ENCODE measurements at places on chromosomes 11 and 22. TPM values are rescaled to one million over a fixed set of nuclear protein-coding genes. Genes with fewer than 3 reads are reported as not detected.

DNA sequence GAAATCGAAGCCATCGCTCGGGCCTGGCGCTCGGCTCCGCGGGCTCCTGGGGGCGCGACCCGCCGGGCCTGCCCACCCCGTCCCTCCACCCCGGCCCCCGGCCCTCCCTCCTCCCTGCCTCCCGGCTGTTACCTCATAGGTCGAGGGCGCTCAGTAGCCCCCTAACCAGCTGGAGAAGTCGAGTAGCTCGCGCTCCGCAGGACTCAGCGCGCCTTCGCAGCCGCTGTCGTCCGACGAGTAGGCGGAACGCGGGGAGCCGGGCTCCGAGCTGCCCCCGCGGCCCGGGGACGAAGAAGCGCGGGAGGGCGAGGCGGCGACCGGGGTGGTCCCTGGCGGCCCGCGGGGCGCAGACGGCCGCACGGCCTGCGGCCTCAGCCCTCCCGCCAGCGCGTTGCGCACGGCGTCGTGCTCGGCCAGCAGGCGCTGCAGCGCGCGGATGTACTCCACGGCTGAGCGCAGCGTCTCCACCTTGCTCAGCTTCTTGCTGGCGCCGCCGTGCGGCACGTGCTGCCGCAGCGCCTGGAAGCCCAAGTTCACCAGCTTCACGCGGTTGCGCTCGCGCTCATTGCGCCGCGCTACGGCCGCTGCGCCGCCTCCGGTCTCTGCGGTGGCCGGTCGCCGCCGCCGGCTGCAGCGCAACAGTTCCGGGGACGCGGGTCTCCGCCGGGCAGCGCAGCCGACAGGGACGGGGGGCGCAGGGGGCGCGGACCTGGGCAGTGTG is 627 bp downstream of the ASCL2 start:
- H3K36me3 ChIP-seq = no peaks in the 10 kb centered on the region
- peak; percentile 82 for DNase-seq
- H3K27ac ChIP-seq = peak overlapping the region; percentile 49
- peak overlapping the region; percentile 49 for H3K4me3 ChIP-seq
- peaks cover 2% of the 10 kb centered on the region for H3K27me3 ChIP-seq

DNA sequence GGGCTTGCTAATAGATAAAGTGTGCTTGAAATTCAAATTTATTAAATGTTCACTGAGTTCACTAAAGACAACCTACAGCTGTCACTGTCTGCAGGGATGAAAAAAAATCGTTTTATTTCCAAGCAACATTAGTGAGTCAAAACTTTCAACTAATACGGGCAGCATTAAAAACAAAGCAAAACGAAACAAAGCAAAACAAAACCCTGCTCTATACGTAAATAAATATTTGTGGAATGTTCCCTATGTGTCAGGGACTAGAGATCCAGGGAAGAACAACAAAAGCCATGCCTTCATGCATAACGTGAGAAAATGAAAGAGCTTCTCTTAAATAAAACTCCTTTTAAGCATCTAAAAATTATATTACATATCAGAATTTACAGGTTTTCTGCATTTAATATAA is 553 bp downstream of the NAALAD2 start:
- H3K4me3 ChIP-seq = no peak overlapping the region
- peaks cover 12% of the 10 kb centered on the region for H3K27me3 ChIP-seq
- DNase-seq = no peak
- H3K4me1 ChIP-seq = peaks cover 6% of the 10 kb centered on the region
- no peak overlapping the region for H3K27ac ChIP-seq
- H3K36me3 ChIP-seq = no peaks in the 10 kb centered on the region

OR10D3 gene
- not detected for total RNA-seq

DNA sequence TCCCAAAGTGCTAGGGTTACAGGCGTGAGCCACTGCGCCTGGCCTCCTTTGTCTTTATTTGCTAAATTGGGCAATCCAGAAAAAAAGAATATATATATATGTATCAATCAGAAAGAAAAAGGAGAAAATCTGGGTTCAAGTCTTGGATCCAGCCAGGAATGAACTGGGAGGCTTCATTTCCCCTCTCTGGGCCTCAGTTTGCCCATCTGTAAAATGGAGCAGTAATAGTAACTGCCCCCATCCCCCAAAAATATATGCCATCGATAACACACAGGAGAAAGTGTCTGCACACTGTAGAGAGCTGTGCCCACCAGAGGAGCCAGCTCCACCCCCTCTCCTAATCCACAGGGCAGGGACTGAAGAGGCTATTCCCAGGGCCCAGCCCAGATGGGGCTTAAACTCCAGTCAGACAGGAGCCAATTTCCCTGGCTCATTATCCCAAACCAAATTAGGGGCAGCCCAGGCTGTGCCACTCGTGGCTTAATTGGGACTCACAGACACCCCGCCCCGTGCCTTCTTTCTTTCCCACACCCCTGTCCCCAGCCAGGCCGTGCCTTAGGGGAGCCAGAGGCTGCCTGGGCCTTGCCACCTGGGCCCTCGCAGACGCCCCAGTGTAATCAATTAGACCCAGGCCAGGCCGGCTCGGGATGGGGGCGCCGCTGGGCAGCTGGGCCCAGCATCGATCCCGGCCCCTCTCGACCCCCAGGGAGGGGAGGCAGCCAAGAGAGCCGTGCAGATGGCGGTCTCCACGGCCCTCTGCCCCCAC is 171.5 kb downstream of the MN1 start:
- H3K4me1 ChIP-seq = no peaks in the 10 kb centered on the region
- no peak for DNase-seq
- H3K4me3 ChIP-seq = no peak overlapping the region

MRE11 gene
- total RNA-seq = 42.1 TPM

DNA sequence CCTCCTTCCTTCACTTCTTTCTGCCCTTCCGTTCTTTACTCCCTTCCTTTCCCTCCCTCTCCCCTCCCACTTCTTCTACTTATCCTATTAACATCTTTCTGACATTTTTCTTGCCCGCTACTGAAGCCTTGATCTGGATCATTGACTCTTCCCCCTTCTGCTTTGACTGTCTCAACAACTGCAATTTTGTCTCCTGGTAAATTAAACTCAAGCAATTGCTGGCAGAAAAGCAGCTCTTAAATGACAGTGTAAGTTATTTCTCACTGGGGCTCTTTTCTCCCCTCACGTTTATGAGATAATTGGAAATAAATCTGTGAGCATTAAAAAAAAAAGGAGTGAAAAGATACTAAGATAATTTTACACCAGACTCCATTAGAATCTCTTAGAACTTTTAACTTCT is 120.0 kb downstream of the SLC17A6 start:
- no peak for DNase-seq
- H3K4me1 ChIP-seq = no peaks in the 10 kb centered on the region
- no peak overlapping the region for H3K4me3 ChIP-seq
- no peaks in the 10 kb centered on the region for H3K36me3 ChIP-seq

NRXN2 gene
- 7.7 TPM for total RNA-seq

Measured in natural killer cell (primary cell).